IPS DF 6.9 (cell line): ENCODE measurements at places on chromosomes 6 and 20.

GRCh38 chr6:133549371-133549801 lies 308.2 kb downstream of the EYA4 start:
- DNase-seq: no peak

DNA sequence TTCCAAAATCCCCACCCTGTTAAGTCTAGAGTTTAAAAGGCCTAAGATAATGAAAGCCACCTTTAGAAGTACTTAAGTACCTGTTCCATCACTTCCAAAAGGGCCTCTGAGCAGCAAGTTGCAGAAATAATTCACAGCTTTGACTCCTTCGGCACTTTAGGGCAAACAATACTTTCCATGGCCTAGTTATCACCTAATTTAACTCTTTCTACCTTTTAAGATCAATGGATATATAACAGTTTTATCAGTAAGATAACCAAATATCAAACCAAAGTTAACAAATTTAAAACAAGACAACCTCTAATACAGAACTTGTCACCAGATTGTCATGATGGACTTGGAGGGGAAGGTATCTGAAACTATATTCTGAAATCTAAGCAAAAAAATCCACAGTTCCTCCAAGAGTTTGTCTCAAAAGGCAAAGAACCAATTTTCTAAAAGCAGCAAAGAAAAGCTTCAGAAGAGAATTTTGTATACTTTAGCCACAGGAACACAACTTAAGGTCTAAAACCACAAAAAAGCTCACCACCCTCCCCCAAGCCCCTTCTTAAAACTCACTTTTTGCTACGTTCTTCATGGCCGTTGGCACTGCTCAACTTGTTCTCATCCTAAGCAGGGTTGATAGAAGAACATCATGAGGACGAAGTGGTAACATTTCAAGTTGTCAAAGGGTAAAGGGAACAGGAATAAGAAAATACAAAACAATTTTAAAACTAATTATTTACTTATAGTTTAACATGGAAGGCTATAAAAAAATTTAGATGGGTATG lies 3.5 kb downstream of the RBM39 start:
- no peak for DNase-seq

DNA sequence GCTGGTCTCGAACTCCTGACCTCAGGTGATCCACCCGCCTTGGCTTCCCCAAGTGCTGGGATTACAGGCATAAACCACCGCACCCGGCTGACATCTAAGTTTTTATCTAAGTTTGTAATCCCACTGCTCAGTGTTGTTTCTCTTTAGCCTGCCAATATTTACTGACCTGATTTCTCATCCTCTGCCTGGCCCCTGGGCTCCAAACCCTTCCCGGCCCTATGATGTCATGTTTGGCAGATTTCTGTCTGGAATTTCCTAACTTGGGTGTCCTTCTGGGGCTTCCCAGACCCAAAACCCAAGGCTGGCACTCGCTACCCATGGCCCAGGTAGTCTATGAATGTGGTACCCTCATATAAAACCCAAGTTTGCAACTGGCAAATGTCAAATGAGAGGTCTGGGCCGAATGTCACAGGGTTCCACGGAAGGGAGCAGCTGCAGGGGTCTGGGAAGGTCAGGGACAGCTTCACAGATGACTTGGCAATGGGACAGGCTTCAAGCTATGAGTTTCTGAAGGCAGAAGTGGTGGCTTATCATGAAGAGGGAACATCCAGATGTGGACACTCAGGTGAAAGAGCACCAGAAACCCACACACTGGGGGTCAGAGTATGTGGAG lies 54.9 kb downstream of the TMEM170B start:
- no peak for DNase-seq

- DNase-seq: no peak
These were observed 112.8 kb downstream of the HFE start for GRCh38 chr6:26199773-26200764.

GRCh38 chr6:110731196-110731595 lies 84.1 kb downstream of the CDK19 start:
- DNase-seq: no peak

GRCh38 chr6:105934708-105935107 lies 151.4 kb upstream of the PRDM1 start:
- DNase-seq: no peak

DNA sequence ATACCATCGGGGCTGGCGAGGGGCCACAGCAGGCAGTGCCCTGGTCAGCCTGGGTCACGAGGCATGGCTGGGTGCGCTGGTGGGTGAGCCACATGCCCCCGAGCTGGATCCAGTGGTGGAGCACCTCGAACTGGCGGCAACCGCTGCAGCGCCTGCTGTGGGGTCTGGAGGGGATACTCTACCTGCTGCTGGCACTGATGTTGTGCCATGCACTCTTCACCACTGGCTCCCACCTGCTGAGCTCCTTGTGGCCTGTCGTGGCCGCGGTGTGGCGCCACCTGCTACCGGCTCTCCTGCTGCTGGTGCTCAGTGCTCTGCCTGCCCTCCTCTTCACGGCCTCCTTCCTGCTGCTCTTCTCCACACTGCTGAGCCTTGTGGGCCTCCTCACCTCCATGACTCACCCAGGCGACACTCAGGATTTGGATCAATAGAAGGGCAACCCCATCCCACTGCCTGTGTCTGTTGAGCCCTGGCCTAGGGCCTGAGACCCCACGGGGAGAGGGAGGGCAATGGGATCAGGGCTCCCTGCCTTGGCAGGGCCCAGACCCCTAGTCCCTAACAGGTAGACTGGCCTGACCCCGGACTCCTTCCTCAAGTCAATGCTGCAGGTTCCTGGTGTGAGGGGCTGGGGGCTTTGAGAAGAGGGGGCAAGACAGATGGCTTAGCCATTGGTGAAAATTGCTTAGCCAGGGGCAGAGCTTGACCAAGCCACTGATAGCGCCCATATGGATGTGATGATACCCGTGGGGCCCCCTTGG lies 598 bp downstream of the TMEM239 start:
- DNase-seq: no peak

DNA sequence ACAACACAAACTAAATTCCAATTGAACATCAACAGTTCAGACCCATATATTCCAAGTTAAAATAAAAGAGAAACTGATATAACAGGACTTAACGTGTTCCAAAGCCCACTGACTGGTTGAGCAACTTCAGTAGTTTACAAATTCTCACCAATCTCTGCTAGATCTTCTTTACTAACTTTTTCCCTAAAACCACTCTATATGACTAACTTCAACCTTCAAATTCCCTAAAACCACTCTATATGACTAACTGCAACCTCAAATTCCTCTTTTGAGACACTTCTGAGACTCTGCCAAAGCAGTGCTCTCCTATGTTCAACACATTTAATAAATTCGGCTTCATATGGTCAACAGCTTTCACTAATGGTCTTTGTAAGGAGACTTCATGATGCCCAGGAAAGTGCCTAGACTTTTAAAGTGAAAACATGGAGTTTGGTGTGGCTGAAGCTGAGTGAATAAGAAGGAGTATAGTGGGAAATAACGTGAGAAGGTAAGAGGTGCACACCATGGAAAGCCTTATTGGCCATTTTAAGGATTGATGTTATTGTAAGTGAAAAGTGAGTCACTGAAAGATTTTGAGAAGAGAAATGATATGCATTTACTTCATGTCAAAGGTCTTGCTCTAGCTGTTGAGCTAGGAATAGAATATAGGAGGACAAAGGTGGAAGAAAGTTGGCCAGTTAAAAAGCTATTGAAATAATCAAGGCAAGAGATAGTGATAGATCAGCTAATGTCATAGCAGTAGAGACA lies 134.0 kb upstream of the HCRTR2 start:
- DNase-seq: no peak

DNA sequence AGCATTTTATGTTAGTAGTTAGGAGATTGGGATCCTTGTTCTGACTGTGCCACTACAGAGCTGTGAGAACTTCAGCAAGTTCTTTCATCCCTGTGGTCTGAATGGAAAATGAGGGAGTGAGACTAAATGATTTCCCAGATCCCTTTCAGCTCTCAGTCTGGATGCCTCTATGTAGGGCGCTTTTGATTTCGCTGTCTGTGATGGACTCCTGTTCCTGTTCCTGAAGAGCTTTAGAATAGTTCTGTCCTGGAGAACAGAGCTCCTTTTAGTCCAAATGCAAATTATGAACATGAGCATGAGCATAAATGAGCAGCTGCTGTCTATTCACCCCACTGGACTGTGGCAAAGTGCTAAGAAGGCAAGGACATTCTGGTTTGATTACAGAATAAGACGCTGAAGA lies 61.4 kb upstream of the NT5E start:
- DNase-seq: no peak

DNA sequence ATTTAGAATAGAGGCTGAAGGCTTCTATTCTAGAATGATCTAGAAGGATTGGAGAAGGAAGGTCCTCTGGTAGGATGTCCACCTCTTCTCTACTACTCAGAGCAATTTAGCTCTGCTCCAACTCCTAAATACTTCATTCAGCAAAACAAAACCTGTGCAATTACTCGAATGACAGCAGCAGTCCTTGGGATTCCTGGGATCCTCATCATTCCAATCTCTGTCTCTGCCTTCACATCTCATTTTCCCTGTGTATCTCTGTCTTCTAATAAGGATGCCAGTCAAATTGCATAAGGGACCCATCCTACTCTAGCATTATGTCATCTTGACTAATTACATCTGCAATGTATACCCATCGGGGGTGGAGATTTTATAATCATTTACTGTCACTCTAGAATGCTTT lies 5.5 kb upstream of the AIG1 start:
- DNase-seq: no peak

GRCh38 chr6:154169193-154169847 lies 130.3 kb downstream of the OPRM1 start:
- DNase-seq: no peak

DNA sequence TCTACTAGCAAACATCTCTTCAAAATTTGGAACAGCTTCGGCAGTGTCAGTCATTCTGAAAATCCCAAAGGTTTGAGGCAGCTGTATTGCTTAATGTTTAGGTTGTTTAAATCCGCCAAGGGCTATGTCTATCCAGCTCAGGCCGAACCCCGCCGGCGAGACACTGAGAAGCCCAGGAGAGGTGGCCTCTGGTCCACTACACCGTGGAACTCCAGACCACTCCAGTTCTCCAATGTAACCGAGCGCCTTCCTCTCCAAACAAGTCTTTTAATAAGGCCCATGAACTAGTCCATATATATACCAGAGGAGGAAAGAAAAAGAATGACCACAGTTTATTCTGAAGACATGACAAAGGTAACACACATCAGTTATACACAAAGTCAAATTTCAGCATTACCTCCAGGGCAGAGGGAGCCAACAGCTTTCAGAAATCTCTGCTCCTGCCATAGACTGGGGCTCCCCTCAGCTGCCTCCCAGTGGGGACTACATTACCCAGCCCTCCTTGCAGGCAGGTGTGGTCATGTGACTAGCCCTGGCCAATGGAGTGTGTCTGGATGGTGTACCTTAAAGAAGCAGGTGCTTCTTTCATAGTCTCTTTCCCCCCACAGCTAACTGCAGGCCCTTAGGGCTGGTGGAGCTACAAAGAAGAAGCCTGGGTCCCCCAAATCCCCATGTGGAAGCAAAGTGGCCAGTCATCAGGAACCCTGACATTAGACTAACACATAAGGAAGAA lies at the start of gene RAMACL:
TSS of gene RAMACL (minus strand) at position 255 of the 733 bp plus-strand sequence. CDS start at position 54, 201 bp downstream.
- DNase-seq: no peak

- DNase-seq: no peak
These were observed 115.9 kb downstream of the CD24 start for GRCh38 chr6:106858653-106859092.

DNA sequence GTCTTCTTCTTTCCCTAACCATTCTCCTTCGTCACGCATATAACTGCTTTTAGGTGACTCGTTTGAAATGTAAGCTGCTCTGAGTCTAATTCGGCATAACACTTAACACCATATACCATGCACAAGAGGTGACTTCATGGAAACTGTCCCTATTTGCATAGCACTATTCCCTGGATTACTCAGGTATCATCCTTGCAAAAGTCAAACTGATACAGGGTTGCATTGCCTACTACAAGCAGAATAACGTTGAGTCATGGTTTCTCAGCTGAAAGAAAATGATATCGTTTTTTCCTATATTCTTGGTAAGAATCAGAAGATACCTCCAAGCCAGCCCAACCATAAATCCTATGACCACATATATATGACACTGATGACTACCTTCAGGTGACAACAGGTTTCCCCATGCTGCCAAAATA lies 227.5 kb downstream of the ATXN1 start:
- DNase-seq: no peak

GRCh38 chr6:154590756-154591155 lies 80.3 kb upstream of the CNKSR3 start:
- DNase-seq: no peak

DNA sequence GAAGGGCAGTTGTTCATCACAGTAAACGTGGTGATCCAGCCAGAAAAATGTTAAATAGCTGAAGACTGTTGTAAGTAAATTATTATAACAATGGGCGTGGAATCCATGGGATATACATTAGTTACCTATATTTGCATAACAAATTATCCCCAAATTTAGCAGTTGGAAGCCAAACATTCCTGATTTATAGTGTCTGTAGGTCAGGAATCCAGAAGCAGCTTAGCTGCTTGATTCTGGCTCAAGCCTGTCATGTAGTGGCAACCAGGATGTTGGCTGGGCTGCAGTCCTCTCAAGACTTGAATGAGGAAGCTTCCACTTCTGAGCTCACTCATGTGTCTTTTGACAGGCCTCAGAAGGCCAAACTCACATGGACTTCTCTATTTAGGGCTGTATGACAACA lies 6.9 kb upstream of the ADGRB3 start:
- no peak for DNase-seq

DNA sequence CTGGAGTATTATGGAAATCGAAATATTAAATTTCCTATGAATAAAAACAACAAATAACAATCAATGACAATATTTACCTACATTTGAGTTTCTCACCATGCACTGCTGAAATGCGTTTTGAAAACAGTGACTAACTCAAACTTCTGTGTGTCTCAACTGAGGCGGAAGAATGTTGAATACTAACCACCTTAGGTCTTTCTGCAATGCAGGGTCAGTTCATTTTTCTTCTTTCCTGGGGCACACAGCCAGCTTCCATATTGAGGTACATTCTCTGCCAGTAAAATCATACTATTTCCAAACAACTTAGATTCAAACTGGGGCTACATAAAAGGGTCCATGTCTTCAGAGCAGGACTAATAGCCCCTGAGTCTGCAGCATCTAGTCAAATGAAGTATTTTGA lies 310.1 kb downstream of the UTRN start:
- DNase-seq: no peak

GRCh38 chr6:121590438-121590837 lies 155.0 kb downstream of the GJA1 start:
- DNase-seq: no peak

GRCh38 chr6:56040889-56041301 lies 165.5 kb upstream of the BMP5 start:
- DNase-seq: no peak
